Omental fat pad (tissue), 4 donors: ENCODE measurements at places on chromosomes 4 and X.

DNA sequence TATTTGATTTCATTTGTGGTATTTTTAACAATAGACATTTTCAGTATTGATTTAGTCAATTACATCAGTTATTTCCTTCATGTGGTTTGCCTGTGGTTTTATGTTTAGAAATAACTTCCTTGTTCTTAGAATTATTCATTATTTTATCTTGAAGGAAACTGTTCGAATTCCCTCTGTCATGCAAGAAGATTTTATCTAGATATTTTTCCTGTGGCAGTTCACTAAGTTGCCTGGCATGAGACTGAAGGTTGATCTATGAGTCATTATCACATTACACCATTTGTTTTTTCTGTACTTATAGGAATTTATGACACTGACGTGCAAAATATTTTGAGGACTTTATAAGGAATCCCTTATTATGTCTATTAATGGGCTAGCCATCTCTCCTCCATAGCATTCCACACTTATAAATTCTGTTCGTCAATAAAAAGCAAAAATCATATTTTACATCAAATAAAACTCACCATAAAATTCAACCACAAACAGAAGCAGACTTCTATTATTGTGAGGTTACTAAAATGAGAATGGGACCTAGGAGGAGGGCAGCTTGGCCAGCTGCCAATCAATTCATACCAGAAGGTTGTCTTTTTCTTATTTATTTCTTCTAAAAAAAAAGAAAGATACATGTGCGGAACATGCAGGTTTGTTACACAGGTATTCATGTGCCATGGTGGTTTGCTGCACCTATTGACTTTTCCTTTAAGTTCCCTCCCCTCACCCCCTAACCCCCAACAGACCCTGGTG is 179.0 kb downstream of the KCNIP4 start:
- no peak for DNase-seq

GRCh38 chr4:73978886-73979285 is 2.9 kb downstream of the PF4 start:
- no peak for DNase-seq

- no peak for DNase-seq
Observed at GRCh38 chr4:82515705-82516104, 46.1 kb downstream of the TMEM150C start.

GRCh38 chr4:14247767-14248166 is 620.2 kb upstream of the BOD1L1 start:
- DNase-seq: no peak

DNA sequence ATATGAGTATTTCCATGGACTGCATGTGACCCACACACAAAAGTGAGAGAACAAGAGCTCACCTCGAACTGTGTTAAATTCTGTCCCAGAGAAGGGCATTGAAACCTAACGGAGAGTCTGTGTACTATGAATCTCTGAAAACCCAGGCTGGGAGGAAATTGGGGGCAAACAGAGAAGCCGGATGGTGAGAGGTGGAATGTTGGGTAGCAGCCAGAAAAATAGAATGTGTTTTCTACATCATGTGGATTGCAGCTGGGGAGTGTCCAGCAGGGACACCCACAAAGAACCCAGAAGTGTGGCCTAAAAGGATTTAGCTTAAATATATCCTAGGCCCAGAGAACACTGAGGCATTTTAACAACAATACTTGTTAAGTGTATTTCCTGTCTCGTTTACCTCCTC is 38.6 kb downstream of the MND1 start:
- DNase-seq: no peak

DNA sequence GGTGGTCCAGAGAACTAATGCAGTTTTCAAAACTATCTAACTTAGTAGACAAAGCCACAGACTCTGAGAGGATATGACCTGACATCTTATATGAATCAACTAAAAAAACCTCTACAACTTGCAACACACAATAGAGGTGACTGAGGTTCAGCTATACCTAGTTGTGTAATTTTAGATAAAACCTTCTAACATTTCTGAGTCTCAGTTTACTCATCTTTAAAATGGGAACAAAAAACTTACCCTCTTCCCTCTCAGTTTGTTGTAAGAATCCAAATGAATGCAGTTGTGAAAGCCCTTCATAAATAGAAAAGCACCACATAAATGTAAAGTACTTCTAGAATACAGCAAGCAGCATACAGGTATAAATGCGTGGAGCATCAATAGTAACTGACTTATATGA is 5.9 kb downstream of the SH3D19 start:
- no peak for DNase-seq

GRCh38 chr4:17276776-17277175 is 235.1 kb downstream of the QDPR start:
- no peak for DNase-seq

DNA sequence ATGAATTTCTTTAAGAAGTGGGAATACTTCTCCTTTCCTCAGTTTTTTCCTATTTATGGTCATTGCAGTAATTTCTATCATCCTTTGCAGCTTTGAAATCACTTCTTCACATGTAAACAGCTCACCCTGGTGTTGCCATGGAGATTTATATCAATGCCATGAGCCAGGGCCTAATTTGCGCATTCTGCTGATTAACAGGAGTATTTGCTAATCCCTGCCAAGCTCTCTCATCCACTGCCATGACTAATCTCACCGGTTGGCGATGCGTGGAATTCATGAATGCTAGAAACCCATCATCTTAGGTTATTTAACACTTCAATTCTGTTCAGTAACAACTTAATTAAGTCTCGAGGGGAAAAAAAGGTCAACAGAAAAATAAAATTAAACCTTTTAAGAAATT is 11.8 kb upstream of the FGF13 start:
- DNase-seq: no peak

DNA sequence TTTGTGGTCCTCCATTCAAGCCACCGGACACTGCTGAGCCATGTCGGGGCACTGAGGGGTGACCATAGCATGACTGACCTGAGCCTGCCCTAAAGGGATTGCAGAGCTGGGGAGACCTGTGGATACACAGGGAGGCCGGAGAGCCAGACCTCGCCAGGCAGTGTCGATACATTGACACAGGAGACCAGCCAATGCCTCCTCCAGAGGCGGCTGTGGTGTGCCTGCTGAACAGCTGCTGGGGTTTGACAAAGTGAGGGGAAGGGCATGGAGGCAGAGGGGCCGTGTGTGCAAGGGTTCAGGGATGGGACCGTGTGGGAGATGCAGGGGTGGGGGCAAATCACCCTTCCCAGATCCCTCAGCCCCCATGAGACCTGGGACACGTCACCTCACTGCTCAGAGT is 48.0 kb downstream of the PPP2R2C start:
- DNase-seq: no peak

GRCh38 chrX:39577206-39577984 is 520.4 kb downstream of the BCOR start:
- DNase-seq: no peak

- DNase-seq: no peak
Observed at GRCh38 chr4:109462802-109463201, 29.2 kb downstream of the SEC24B start.

DNA sequence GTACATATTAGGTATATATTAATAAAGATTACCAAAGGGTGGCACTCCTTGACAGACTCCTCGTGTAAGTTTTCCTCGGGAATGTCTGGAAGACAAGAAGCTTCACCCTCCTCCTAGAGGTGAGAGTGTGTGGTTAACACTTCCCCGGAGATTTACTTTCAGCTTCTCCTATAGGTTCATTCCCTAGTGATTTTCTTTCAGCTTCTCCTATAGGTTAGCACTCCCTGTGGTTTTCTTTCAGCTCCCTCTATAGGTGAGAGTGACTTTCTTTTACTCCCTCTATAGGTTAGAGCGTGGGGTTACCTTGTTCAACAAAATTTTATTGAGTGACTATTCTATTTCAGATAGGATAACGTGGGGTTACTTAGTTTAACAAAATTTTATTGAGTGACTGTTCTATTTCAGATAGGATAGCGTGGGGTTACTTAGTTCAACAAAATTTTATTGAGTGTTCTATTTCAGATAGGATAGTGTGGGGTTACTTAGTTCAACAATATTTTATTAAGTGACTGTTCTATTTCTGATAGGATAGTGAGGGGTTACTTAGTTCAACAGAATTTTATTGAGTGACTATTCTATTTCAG is 106.0 kb upstream of the PLAC1 start:
- DNase-seq: no peak

- DNase-seq: no peak
Observed at GRCh38 chrX:145687146-145687545, 130.5 kb upstream of the SLITRK2 start.

DNA sequence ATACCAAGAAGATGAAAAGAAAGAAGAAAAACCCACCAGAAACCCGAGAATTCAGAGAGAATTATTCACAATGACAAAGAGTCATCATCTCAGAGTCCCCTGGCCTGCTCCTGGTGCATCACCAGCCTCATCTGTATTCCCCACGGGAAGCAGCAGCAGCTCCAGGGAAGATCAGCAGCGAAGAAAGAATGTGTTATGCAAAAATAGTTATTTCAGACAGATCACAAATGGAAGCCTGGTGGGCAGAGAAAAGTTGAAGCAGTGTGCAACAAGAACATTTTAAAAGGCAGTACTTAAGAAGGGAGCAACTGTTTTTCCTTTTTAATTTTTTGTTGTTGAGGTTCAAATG is 189.2 kb downstream of the PPP3CA start:
- no peak for DNase-seq

- DNase-seq: no peak
Observed at GRCh38 chrX:13716455-13716854, 18.0 kb downstream of the TRAPPC2 start.

DNA sequence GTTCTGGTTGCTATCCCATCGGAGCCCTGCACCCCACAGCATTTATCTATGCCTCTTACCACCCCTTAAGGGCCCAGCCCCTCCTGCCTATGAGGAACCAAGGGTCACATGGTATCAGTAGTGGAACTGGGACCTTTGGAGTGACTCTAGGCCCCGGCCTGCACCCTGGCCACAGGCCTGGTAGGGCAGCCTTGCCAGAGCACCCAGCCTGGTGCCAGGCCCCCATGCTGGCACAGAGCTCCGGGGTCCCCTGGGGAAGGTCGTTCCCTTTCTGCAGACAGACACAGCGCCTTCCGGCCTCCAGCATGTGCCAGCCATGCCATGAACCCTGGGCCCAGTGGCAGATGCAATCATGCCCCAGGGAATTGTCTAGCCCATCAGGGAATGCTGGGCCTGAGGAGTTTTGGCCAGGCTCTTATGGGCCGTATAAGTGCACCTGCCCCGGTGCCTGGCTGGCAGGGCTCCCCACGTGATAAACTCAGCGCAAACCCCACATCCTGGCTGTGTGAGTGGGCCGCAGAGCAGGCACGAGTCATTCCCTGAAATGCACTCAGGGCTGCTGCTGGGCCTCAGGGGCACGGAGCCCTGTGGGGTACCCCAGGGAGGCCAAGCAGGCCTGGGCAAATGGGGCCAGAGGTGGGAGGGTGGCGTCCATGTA is 19.8 kb upstream of the ADD1 start:
- no peak for DNase-seq

DNA sequence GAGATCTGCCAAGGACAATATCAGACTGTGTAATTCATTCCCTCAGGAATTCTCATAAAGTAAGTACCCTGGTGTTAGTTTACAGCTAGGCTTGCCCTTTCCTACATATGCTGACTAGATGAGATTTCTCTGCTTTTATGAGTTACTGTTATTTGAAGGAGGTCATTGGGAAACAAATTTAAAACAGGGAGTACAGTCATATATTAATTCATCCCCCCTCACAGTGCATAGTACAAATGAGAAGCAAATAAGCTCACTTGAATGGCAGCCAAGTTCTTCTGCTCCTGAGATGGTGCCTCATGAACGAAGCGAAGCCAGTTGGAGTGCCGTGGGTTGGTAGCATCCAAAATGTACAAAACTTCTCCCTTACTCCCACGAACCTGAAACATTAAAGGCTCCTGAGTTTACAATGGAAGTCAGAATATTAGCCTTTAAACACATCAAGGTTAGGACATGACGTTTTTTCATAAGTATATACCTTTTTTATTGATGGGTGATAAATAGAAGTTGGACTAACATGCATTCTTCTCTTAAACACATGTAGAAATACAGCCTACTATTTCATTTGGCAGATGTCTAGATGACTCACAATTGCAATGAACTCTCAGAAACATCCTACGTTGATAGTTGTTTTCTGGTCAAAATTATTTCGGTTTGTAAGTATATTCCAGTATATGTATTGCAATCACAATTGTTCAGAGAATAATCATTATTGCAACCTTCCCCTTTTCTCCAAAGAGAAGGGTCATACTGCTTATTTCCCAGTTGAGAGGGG is 69.2 kb downstream of the PRDM5 start:
- DNase-seq: no peak

DNA sequence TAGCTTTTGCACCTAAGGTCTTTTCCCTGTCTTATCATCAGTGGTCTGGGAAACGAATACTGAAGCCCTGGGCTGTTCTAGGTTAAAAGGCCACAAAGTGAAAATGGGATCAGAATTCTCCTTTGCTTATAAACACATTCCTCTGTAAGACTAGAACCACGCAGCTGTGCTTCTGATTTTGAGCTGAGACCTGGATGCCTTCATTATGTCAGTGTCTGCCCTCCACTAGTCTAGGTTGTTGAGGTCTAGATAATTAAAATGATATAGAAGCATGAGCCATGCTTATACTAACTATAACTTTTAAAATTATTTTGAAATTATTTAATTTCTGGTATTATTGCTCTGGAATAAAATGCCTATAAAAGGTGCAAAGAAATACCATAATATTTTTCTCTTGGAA is 403.9 kb downstream of the ADGRL3 start:
- DNase-seq: no peak

DNA sequence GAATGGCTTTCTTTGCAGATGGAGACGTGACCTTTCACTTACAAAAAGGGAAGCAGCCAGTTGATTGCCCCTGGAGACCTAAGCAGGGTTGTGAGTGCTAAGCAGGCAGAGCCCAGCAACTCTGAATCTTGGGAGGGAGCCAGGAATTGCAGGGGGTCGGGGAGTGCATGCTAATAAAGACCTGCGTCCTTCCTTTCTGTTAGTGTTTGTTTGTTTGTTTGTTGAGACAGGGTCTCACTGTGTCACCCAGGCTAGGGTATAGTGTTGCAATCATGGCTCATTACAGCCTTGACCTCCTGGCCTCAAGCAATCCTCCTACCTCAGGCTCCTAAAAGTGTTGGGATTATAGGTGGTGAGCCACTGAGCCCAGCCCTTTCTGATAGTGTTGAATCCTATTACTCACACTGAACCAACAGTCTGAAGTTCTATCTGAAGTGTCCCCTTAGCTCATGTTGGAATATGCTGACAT is 137.4 kb downstream of the CEP135 start:
- DNase-seq: no peak

GRCh38 chr4:170030121-170030520 is 3.9 kb upstream of the MFAP3L start:
- no peak for DNase-seq

DNA sequence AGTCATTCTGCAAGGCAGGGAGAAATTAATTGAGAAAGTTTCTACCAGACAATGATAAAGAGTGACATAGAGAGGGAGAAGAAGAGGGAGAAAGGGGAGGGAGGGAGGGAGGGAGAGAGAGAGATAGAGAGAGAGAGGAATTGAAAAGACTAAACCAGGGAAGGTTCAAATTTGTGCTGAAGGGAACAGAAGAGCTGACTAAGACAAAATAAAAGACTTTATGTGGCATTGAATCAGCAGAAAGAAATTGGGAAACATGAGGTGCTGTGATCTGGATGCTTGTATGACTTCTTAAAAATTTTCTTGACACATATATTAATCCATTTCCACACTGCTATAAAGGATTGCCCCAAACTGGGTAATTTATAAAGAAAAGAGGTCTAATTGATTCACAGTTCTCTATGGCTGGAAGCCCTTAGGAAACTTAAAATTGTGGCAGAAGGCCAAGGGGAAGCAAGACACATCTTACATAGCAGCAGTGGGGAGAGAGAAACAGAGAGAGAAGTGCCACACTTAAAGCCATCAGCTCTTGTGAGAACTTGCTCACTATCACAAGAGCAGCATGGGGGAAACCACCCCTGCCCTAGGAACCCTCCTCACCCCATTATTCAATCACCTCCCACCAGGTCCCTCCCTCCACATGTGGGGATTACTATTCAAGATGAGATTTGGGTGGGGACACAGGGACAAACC is 13.5 kb upstream of the CXCL6 start:
- no peak for DNase-seq
